Cortex of kidney (tissue), 1 donor: ENCODE measurements at places on chromosomes 5 and 9.

- no peak for DNase-seq
These were observed 161.9 kb downstream of the SNCAIP start for GRCh38 chr5:122473941-122474340.

GRCh38 chr5:27011274-27011673 lies 27.1 kb downstream of the CDH9 start:
- DNase-seq, result no peak

DNA sequence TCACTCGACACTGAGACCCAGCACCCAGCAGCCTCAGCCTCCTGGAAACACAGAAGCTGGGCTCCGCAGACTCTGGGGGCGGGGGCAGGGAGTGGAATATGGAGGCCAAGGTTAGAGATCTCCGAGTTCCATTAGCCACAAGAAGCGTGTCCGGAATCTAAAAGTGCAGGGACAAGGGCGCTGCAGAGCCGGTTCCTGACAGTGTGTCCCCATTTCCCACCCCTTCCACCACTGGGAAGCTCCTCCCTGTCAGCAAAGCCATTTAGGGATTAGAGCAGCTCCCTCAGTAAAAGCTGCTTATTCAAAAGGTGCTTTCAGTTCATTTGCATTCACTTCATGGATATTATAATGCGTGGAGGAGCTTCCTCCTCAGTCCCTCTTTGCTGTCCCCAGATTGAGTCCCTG lies 74.1 kb upstream of the HSPA9 start:
- no peak for DNase-seq

- no peak for DNase-seq
These were observed 6.8 kb upstream of the FXN start for GRCh38 chr9:69028754-69029153.

GRCh38 chr5:84682531-84682930 lies 297.9 kb upstream of the EDIL3 start:
- no peak for DNase-seq

- no peak for DNase-seq
These were observed 38.5 kb upstream of the LCP2 start for GRCh38 chr5:170336065-170336464.

GRCh38 chr9:95003689-95004410 lies 277.4 kb downstream of the AOPEP start:
- no peak for DNase-seq
